Activated naive CD4-positive, alpha-beta T cell treated with anti-CD3 and anti-CD28 coated beads for 36 hours (primary cell): ENCODE measurements at places on chromosomes 6 and 20. TPM values are rescaled to one million over a fixed set of nuclear protein-coding genes. Genes with fewer than 3 reads are reported as not detected.

DNA sequence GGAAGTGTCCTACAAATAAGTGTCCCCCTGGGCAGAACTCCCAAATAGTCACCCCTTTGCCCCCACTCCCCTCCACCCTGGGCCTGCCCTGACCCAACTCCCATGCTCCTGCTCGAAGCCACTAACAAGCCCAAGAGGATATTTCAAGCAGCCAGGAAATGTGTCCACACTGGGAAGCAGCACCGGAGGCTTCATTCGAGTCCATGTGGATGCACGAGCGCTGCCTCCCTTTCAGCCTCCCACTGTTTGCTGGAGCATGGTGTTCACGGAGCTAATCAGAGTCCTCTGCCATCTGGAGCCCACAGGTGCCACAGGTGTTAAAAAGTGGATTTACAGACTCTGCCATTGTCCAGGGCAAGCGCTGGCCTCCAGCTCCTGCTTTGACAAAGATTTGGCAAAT lies 177.6 kb downstream of the TTLL2 start:
- DNase-seq = no peak

Gene ENPP1
- not detected for total RNA-seq

- no peak for DNase-seq
Measured at GRCh38 chr20:1392443-1392692, 486 bp downstream of the FKBP1A start.

GRCh38 chr6:139882977-139883728 lies 508.7 kb upstream of the CITED2 start:
- no peak for DNase-seq
